ENCODE measurements at places on chromosomes 6 and 20.
A peak's percentile ranks its signal among the peaks of the same experiment; 100 is the strongest.

DNA sequence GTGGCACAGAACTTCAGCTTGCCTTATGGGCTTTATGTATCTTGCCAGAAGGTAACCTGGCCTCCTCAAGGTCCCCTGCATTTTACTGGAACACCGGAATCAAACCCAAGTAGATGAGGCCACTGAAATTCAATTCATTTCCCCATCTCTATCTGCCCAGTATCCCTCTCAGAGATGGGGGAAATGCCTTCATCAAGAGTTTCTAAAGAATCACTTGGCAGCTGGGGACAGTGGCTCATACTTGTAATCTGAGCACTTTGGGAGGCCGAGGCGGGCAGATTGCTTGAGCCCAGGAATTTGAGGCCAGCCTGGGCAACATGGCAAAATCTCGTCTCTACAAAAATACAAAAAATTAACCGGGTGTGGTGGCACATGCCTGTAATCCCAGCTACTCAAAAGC, 12.9 kb downstream of the MDGA1 start:
- H3K4me1 ChIP-seq = no peaks in the 10 kb centered on the region
- H3K36me3 ChIP-seq = no peaks in the 10 kb centered on the region
- H3K27ac ChIP-seq = no peak overlapping the region
- no peaks in the 10 kb centered on the region for H3K27me3 ChIP-seq
- DNase-seq = peak; percentile 38

GRCh38 chr20:58377766-58378401, 11.1 kb upstream of the VAPB start:
- DNase-seq = peak; percentile 35
- H3K4me3 ChIP-seq = no peak overlapping the region
- H3K36me3 ChIP-seq = no peaks in the 10 kb centered on the region
- no peaks in the 10 kb centered on the region for H3K4me1 ChIP-seq
- H3K27me3 ChIP-seq = no peaks in the 10 kb centered on the region
- no peak overlapping the region for H3K27ac ChIP-seq

- H3K27ac ChIP-seq = no peak overlapping the region
- no peaks in the 10 kb centered on the region for H3K4me1 ChIP-seq
- no peak overlapping the region for H3K4me3 ChIP-seq
- no peaks in the 10 kb centered on the region for H3K27me3 ChIP-seq
Observed at GRCh38 chr6:111024681-111025080, 42.8 kb downstream of the RPF2 start.

- no peak overlapping the region for H3K27ac ChIP-seq
- H3K36me3 ChIP-seq = no peaks in the 10 kb centered on the region
- no peak for DNase-seq
- peaks cover 26% of the 10 kb centered on the region for H3K27me3 ChIP-seq
- no peak overlapping the region for H3K4me3 ChIP-seq
Observed at GRCh38 chr20:5908981-5909380, 41.4 kb downstream of the TRMT6 start.

DNA sequence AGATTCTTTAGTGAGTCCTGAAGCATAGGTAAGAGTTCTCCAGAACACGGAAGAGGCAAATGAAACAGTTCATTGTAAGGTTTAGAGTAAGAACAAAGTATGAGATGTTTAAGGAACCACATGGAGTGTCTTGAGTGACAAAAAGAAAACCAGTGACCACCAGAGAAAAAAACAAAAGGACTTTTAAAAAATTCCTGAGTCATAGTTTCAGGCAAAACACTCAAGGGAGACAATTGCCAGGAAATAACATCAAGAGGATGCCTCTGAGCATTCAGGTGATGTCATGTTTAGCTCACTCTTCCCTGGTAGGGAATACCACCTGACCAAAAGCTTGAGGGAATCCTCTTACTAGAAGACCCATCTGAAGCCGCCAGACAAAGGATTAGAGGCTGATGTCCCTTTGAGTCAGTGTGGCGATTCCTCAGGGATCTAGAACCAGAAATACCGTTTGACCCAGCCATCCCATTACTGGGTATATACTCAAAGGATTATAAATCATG, 110.3 kb downstream of the COL19A1 start:
- no peak overlapping the region for H3K4me3 ChIP-seq
- no peaks in the 10 kb centered on the region for H3K27me3 ChIP-seq
- no peak for DNase-seq
- H3K36me3 ChIP-seq = no peaks in the 10 kb centered on the region

- H3K27me3 ChIP-seq = no peaks in the 10 kb centered on the region
- H3K4me1 ChIP-seq = peaks cover 32% of the 10 kb centered on the region
- H3K4me3 ChIP-seq = no peak overlapping the region
- DNase-seq = peak; percentile 62
Observed at GRCh38 chr6:57207141-57207540, 15.0 kb downstream of the RAB23 start.

GRCh38 chr6:558959-559358, 97.9 kb downstream of the HUS1B start:
- H3K36me3 ChIP-seq = peaks cover 16% of the 10 kb centered on the region
- no peak overlapping the region for H3K4me3 ChIP-seq
- H3K27me3 ChIP-seq = no peaks in the 10 kb centered on the region
- H3K4me1 ChIP-seq = no peaks in the 10 kb centered on the region

- H3K4me1 ChIP-seq = peaks cover 3% of the 10 kb centered on the region
- no peak for DNase-seq
- H3K27me3 ChIP-seq = no peaks in the 10 kb centered on the region
- H3K36me3 ChIP-seq = no peaks in the 10 kb centered on the region
- H3K27ac ChIP-seq = no peak overlapping the region
Observed at GRCh38 chr20:40955326-40955725, 73.3 kb upstream of the TOP1 start.

- no peaks in the 10 kb centered on the region for H3K27me3 ChIP-seq
- no peak for DNase-seq
- H3K36me3 ChIP-seq = no peaks in the 10 kb centered on the region
- H3K4me1 ChIP-seq = peaks cover 6% of the 10 kb centered on the region
- H3K27ac ChIP-seq = no peak overlapping the region
- H3K4me3 ChIP-seq = no peak overlapping the region
Observed at GRCh38 chr20:19915111-19915798, 101.9 kb upstream of the NAA20 start.

- no peaks in the 10 kb centered on the region for H3K27me3 ChIP-seq
- H3K27ac ChIP-seq = no peak overlapping the region
- no peak overlapping the region for H3K4me3 ChIP-seq
- H3K4me1 ChIP-seq = peaks cover 24% of the 10 kb centered on the region
Observed at GRCh38 chr6:25297039-25297441, 17.9 kb downstream of the CARMIL1 start.

GRCh38 chr20:22248051-22248667, 336.2 kb downstream of the FOXA2 start:
- H3K4me3 ChIP-seq = no peak overlapping the region
- H3K36me3 ChIP-seq = no peaks in the 10 kb centered on the region
- H3K4me1 ChIP-seq = no peaks in the 10 kb centered on the region
- no peak overlapping the region for H3K27ac ChIP-seq
- no peaks in the 10 kb centered on the region for H3K27me3 ChIP-seq

DNA sequence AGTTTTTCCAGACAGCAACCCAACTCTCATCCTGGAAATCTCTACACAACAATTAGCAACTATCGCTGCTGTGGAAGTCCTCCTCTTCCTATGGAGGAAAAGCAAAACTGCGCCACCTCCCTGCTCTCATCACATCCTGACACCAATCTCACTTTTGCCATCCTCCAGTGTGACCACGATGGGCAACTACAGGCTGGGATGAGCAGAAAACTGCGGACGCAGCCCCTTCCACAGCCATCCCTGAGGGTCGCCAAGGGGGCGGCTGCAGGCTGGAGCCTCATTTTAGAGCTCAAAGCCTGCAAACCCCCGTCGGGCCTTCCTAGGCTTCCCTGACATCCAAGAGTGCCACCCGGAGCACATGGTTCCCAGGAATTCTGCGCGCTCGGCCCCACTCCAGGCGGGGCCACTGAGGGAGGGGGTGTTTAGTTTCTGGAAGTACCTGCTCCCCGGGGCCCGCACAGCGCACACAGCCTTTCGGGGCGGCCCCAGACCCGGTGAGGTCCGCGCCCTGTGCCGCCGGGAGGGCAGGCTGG, 1.2 kb downstream of the TCFL5 start:
- peak overlapping the region; percentile 70 for H3K4me3 ChIP-seq
- H3K27me3 ChIP-seq = no peaks in the 10 kb centered on the region
- no peaks in the 10 kb centered on the region for H3K4me1 ChIP-seq
- DNase-seq = peak; percentile 68
- H3K27ac ChIP-seq = peak overlapping the region; percentile 35
- H3K36me3 ChIP-seq = peaks cover 10% of the 10 kb centered on the region

DNA sequence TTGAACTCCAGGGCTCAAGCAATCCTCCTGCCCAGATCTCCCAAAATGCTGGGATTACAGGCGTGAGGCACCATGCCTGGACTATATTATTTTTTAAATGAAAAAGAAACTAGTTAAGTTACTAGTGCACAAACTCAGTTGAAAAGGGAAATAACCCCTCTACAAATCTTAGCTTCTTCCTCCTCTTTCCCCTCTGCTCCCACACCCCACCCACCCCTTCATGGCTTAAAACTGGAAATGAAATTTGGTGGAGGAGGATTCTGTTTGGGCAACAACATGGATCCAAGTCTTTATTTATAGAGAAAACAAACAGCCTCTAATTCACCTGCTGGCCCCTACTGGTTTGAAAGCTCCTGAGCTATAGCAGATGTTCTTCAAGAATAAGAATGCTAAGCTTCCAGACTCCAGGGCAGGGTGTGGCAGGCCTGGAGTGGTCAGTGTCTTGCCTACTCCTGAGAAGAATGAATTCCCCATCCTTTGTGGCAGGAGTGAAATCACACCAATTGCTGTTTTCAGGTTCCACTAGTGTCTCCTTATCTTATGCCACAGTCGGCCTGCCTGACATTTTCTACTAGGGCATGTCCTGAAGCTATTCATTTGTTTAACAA, 73.5 kb downstream of the ZFP64 start:
- no peaks in the 10 kb centered on the region for H3K27me3 ChIP-seq
- no peaks in the 10 kb centered on the region for H3K4me1 ChIP-seq
- H3K4me3 ChIP-seq = no peak overlapping the region
- no peak overlapping the region for H3K27ac ChIP-seq

- H3K4me1 ChIP-seq = no peaks in the 10 kb centered on the region
- no peak overlapping the region for H3K27ac ChIP-seq
- DNase-seq = peak; percentile 13
- H3K36me3 ChIP-seq = no peaks in the 10 kb centered on the region
- H3K27me3 ChIP-seq = no peaks in the 10 kb centered on the region
- peak overlapping the region; percentile 90 for H3K4me3 ChIP-seq
Observed at GRCh38 chr6:42047790-42048405, 2.4 kb upstream of the TAF8 start.

- H3K27me3 ChIP-seq = no peaks in the 10 kb centered on the region
- DNase-seq = no peak
- H3K36me3 ChIP-seq = no peaks in the 10 kb centered on the region
- H3K4me1 ChIP-seq = no peaks in the 10 kb centered on the region
Observed at GRCh38 chr6:69980624-69981023, 114.3 kb downstream of the COL19A1 start.

DNA sequence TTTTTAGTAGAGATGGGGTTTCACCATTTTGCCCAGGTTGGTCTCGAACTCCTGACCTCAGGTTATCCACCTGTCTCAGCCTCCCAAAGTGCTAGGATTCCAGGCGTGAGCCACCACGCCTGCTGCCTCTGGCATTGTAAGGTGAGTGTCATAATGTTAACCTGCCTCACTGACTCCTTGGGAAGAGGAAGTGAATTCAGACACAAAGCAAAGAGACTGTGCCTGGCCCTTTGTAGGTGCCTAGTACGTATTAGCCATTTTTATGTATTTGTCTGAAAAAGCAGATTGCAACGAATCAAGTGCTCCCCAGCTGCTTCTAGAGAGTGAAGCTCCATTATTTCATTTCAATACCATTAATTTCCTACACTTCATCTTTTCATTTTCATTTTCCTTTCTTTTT, 260.5 kb downstream of the SAMD5 start:
- no peaks in the 10 kb centered on the region for H3K36me3 ChIP-seq
- DNase-seq = no peak
- H3K27me3 ChIP-seq = no peaks in the 10 kb centered on the region

GRCh38 chr6:130027948-130028347, 9.6 kb downstream of the L3MBTL3 start:
- no peaks in the 10 kb centered on the region for H3K27me3 ChIP-seq
- no peak overlapping the region for H3K27ac ChIP-seq
- peaks cover 8% of the 10 kb centered on the region for H3K4me1 ChIP-seq
- no peak for DNase-seq
- no peaks in the 10 kb centered on the region for H3K36me3 ChIP-seq
- no peak overlapping the region for H3K4me3 ChIP-seq

DNA sequence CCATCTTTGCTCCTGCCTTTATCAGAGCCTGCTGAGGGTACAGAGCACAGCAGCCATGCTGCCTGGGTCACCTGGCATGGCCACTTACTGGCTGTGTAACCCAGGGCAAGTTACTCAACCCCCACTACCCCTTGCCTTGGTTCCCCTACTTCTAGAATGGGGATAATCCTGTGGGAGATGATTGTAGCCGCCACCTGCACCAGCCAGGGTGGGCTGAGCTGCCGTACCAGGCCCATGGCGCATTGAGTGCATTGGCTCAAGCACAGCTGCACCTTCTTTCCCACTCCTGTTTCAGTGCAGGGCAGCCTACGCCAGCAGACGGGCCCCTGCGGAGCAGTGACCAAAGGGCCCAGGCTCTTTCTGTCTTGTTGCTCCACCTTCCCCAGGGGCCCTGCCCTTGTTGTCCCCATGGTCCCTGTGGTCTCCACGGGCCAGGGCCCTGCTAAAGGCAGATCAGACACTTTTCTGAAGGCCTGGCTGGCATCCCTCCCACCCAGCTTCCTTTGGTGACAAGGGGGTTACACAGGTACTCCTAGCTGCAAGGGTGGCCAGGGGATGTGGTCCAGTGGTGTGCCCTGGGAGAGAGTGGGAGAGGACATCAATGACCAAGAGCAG, 159.4 kb upstream of the MLN start:
- no peak for DNase-seq
- H3K36me3 ChIP-seq = no peaks in the 10 kb centered on the region
- no peak overlapping the region for H3K4me3 ChIP-seq
- H3K4me1 ChIP-seq = peaks cover 11% of the 10 kb centered on the region
- no peak overlapping the region for H3K27ac ChIP-seq

GRCh38 chr6:39078695-39079094, 30.1 kb downstream of the GLP1R start:
- no peaks in the 10 kb centered on the region for H3K4me1 ChIP-seq
- H3K36me3 ChIP-seq = no peaks in the 10 kb centered on the region
- H3K4me3 ChIP-seq = no peak overlapping the region
- no peaks in the 10 kb centered on the region for H3K27me3 ChIP-seq
- no peak overlapping the region for H3K27ac ChIP-seq
- no peak for DNase-seq

- peak overlapping the region; percentile 68 for H3K27ac ChIP-seq
- DNase-seq = peak; percentile 87
- H3K4me3 ChIP-seq = no peak overlapping the region
- H3K27me3 ChIP-seq = no peaks in the 10 kb centered on the region
- H3K36me3 ChIP-seq = peaks cover 22% of the 10 kb centered on the region
- peaks cover 28% of the 10 kb centered on the region for H3K4me1 ChIP-seq
Observed at GRCh38 chr6:35359744-35360348, 17.5 kb downstream of the PPARD start.
